Activated CD4-positive, CD25-positive, alpha-beta regulatory T cell (primary cell): ENCODE measurements at places on chromosomes 12 and 14.

DNA sequence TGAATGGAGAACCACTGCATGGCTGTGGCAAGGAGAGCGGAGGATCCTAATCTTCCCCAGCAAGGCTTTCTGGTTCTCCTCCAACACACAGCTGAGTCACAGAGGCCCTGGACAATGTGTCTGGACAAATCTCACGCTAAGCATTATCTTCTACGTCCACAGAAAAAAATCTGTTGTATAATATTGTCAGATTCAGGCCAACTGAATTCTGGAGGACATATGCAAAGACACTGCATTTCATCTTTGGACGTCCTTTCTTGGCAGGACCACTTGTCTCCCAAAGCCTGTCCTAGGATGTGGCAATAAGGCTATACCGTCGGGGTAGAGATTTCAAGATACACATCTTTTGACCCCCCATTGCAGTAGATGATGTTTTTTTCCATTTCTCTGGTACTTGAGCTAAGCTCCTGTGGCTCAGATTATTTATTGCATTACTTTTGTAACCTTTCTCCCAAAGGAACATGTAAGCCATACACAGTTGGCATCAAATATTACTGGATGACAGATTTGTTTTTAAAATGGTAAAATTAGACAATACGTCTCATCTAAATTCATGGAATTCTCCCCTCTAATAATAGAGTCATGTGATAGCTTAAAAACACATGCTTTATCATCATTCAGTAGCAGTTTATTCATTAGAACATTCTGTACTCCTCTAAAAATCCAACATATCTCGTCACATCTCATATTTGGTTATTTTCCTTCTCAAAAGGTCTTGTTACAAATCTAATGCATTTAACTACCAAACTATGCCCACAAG lies 19.4 kb downstream of the LMO3 start:
- no peak for DNase-seq

DNA sequence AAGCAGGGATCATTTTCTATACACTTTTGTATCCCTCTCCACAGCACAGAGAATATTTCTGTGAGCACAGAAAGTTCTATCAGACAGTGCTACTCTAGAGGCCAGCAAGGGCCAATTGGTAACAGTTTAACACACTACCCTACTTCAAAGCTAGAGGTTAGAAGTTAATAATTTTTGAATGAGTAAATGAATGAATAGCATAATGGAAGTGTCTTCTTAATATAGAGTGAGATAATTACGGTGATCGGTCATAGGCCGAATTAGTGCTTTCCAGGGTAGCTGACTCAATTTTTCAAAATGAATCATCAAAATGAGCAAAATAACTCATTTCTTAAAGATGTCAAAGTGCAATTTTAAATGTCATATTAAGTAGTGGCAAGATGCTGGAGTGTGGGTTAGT lies 67.0 kb upstream of the CCDC198 start:
- no peak for DNase-seq

- no peak for DNase-seq
These were observed 10.2 kb downstream of the KRT82 start for GRCh38 chr12:52395761-52396434.

GRCh38 chr12:47868552-47869031 lies 36.2 kb downstream of the VDR start:
- DNase-seq, result no peak

DNA sequence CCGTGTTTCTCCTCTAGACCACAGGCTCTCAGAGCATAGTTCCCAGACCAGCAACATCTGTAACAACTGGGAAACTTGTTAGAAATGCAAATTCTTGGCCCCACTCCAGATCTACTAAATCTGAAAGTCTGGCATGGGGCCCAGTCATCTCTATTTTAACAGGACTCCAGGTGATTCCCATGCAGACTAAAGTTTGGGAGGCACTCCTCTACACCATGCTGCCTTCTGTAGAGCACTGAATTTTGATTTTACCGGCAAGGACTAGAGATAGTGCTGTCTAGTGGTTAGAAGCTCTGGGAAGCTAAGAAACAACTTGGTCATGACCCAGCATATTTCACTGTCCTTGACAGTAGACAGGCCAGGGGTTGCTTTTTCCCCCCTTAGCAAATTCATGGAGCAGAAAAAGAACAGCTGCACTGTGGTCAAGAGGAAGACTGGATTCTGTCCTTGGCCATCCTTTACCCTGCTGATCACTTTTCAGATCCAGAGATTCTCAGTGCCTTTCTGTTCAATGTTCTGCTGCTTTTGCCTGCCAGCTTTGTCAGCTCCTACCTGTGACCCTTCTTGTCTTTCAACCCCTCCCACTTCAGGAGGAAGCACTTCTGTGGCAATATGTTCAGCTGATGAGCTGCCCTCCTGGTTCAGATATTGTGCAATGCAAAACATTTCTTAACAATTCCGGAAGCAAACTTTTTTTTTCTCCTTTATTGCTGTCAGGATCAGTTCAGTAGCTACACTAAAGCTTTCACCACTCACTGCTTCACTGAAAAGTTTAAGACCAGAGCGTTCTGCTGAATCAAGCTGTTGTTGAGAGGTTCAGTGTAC lies 133.8 kb upstream of the NUDT4 start:
- DNase-seq, result no peak

GRCh38 chr14:51677266-51677665 lies 25.6 kb downstream of the FRMD6 start:
- DNase-seq, result no peak

GRCh38 chr14:33342299-33342974 lies 403.8 kb downstream of the NPAS3 start:
- DNase-seq, result no peak

- no peak for DNase-seq
These were observed 44.7 kb upstream of the BCL7A start for GRCh38 chr12:121976950-121977349.

DNA sequence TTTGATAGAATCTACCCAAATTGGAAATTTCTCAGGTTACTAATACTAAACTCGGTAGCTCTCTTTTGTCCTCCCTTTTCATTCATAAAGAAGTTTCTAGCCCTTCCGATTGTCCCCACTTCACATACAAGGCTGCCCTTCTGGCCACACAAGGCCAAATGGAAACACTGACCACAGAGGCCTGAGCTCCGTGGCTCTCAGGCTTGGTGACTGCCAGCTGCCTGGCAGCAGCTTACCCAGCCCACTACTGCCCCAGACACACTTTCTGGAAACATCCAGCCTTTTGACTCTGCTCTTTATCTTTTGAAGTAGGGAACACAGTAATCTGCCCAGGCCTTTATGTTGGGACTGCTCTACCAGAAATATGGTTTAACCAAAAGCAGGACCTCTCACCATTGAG lies 167.2 kb downstream of the GCH1 start:
- no peak for DNase-seq

- no peak for DNase-seq
These were observed 1115.8 kb upstream of the ATXN7L3B start for GRCh38 chr12:73421832-73422231.

- no peak for DNase-seq
These were observed 141.5 kb downstream of the NEDD1 start for GRCh38 chr12:97048421-97049035.

- no peak for DNase-seq
These were observed 37.9 kb upstream of the GARIN6 start for GRCh38 chr12:99609455-99610181.

GRCh38 chr14:101118746-101119591 lies 215.4 kb upstream of the RTL1 start:
- no peak for DNase-seq

GRCh38 chr12:81257947-81258551 lies 180.2 kb downstream of the ACSS3 start:
- no peak for DNase-seq

DNA sequence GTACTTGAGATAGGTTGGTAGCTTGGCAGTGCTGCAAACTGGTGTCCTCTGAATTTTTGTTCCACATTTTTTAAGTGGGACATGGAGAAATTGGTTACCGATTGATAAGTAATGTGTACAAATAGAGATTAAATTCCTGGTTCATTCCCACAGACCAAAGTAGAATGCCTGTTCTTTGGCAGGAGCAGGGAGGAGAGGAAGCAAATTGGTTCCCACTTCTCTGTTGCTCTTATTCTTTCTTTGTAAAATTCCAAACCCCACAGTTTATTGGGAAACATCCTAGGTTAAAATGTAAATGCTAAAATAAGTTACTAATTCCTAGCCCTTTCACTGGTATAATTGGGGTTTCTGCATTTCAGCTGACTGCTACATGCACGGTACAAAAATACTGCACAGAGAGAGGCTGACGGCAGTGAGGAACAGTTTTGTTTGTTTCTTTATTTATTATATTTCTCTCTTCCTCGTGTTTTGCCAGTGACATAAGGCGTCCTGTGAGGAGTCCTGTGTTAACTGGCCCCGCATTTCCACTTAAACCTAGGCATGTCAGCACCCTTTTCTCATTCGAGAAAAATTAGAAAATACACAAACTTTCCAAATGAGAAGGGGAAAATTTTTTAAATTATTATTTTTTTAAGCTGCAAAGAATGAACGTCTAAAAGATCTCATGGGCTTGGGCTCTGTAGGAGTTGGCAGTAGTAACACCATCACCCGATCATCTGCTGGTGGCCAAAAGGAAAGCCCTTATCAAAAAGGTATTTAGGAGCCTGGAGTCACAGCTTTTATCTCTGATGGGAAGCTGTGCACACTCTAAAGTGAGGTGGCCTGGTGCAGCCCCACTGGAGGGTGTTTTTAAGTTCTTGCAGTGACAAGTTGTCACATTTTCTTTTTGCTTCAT lies 25.4 kb upstream of the BCL7A start:
- DNase-seq, result no peak

DNA sequence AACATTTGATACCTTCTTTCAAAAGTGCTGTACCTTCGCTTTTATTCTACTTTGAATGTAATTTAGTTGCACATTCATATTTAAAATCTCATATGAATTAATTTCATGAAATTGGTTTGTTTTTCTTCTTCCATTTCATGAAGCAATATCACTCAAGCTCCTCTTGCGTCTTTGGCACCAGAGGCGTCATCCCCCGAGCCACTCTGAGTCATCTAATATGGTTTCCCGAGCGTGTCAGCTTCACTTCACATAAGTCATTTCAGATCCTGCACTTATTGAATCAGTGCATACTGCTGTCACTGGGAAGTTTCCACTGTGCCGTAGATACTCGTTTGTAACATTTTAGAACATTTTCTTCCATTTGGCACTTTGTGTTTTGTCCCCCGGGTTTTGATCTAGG lies 105.6 kb downstream of the SLC25A47 start:
- no peak for DNase-seq

- no peak for DNase-seq
These were observed 1193.4 kb downstream of the FSCB start for GRCh38 chr14:43313719-43314118.

- no peak for DNase-seq
These were observed 209.2 kb upstream of the C14orf180 start for GRCh38 chr14:104370256-104370870.

DNA sequence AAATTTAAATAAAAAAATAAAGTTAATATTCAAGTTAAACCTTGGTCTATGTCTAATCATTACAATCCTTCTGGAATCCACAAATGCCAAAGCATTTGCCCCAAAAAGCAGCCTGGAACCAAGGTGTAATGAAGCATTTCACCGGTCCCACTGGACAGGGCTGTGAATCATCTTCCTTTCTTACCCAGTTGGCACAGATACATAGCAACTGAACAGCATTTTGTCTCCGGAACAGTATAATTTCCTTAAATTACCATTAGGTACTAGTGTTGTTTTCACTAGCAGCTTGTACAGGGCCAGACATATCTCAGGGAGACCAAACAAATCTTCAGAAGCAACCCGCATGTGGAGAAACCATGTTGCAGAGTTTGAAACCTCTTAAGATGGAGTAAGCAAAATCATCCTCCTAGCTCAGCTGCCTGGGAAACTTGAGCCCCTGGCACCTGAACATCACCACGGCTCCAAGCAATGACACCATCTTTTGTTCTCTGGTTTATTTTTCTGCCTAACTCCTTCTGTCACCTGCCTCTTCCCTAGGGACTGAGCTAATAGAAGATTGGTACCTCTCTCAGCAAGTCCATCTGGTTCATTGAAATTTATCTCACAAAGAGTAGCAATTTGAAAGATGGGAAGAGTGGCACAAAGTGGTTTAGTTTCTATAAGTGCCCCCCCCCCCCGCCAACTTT lies 17.9 kb upstream of the MDM1 start:
- DNase-seq, result no peak

DNA sequence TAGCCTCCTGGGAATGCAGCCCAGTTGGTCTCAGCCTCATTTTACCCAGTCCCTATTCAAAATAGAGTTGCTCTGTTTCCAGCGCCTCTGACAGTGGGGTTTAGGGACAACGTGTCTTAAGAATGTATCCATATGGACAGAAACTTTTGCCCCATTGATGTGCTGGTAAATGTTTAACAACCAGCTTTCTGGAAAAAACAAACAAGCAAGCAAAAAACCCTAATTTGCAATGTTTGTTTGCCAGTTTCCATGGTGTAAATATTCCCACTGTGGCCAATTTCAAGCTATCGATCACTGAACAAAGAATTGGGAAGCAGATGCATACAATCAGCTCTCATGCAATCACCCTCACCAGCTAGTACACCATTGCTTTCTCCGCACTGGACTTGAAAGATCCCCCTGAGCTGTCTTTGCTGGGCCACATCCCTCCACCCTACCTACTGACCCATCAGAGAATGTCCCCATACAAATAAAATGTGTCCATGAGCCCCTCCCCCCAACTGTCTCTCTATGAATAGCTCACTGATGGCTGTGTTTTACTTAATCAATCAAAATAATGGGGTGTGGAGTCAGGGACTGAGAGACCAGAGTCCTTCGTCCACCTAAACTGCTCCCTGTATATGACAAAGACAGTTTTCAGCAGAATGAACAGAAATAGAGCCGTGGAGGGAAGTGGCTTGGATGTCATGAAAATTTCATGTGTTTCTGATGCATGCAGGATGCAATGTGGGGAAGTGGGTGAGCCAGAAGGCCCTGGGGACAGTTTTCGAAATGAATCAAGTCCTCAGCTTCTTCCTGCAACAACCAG lies 40.8 kb downstream of the CCDC60 start:
- no peak for DNase-seq

DNA sequence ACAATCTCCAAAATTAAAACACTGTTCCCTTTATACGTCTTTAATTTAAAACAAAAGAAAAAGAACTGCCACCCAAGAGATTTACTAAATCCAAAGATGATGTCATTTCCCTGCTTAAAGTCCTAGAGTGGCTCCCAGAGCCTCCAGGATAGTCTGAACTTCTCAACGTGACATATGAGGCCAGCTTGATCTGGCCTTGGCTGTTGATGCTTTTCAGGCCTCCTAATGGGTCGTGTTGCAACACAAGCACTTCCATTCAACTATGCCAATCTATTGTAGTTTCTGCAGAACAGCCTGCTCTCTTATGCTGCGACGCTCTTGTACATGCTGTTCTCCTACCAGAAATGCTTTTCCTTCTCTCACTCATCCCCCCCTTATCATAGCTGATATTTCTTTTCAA lies 35.7 kb downstream of the LGR5 start:
- DNase-seq, result no peak

GRCh38 chr12:113485330-113485729 lies 13.7 kb upstream of the LHX5 start:
- no peak for DNase-seq

DNA sequence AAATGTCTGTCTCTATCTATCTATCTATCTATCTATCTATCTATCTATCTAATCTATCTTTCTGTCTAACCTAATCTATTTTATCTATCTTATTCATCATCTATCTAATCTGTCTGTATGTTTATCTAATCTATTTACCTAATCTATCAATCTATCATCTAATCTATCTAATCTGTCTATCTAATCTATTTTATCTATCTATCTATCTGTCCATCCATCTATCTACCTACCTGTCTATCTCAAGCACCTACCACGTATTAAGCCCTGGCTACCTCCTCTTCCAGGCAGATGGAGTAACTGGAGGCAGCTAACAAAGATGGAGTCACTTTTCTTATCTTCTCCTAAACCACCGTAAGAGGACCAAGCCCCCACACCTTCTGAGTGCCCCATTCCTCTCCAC lies 5.8 kb downstream of the CD4 start:
- DNase-seq, result no peak

GRCh38 chr12:13211191-13211858 lies 14.8 kb downstream of the EMP1 start:
- DNase-seq, result no peak
